NCI-H69 (cell line): ENCODE measurements at places on chromosomes 1 and 21.

DNA sequence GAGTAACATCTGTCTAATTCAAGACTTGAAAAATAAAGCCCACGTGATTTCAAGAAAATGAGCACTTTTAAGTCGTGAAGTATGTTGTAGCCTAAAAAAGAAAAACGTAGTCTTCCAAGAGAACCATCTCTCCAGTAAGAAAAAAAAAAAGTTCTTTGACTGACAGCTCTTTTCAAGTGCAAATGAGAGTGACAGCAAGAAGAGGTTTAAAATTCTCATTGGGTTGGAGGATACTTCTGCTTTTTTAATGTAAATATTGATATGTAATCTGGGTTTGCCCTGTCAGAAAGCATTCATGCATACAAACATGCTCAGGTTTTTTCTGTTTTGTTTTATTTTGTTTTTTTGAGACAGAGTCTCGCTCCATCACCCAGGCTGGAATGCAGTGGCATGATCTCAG, 32.3 kb upstream of the PRDM2 start:
- DNase-seq = no peak

DNA sequence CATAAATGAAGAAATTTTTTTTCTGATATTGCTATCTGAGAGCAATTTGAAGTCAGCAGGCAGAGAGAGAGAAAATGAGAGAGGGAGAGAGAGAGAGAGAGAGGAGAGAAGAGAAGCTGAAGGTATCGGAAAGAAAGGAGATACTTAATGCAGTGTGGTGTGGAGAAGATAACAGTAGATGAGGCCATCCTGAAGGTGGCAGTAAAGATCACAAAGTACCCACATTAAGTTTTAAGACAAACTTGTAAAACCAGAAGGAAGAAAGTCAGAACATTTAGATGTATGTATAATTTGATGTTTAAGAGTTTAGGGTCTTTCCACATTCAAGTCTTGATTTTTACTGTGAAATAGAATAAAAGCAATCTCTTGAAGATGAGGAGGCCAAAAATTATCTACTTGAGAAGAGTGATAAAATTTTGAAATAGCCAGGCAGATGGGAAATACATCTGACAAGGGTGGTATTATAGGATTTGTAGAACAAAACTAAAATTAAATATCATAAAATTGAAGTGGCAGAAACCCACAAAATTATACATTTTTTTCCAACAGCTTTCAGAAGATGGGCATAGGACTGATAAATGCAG, 1753.4 kb downstream of the MRPL39 start:
- DNase-seq = peak; percentile 61

DNA sequence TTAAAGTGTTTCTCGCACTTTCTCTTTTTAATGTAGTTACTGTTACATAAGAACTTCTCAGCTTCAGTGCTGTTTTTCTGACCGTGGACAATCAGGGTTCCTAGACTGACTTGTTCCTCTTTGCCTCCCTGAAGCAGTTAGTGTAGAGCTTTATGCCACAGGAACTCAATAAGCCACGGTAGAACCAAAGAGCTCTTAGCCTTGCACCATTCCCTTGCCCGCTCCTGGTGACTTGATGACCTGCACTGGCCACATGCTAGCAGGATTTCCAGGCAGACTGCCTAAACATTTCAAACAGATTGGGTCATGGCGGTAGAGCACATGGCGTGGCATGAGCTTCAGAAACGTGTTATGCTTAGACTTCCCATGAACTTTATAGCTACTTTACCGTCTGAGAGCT, 18.8 kb upstream of the FASLG start:
- DNase-seq = no peak

- DNase-seq = no peak
Measured at GRCh38 chr1:116927049-116927798, 17.5 kb downstream of the PTGFRN start.

GRCh38 chr1:157097692-157098091, 1.9 kb downstream of the ETV3L start:
- no peak for DNase-seq

- no peak for DNase-seq
Measured at GRCh38 chr1:205650241-205650640, 18.4 kb upstream of the ELK4 start.

GRCh38 chr1:177925006-177925405, 44.9 kb downstream of the SEC16B start:
- no peak for DNase-seq

DNA sequence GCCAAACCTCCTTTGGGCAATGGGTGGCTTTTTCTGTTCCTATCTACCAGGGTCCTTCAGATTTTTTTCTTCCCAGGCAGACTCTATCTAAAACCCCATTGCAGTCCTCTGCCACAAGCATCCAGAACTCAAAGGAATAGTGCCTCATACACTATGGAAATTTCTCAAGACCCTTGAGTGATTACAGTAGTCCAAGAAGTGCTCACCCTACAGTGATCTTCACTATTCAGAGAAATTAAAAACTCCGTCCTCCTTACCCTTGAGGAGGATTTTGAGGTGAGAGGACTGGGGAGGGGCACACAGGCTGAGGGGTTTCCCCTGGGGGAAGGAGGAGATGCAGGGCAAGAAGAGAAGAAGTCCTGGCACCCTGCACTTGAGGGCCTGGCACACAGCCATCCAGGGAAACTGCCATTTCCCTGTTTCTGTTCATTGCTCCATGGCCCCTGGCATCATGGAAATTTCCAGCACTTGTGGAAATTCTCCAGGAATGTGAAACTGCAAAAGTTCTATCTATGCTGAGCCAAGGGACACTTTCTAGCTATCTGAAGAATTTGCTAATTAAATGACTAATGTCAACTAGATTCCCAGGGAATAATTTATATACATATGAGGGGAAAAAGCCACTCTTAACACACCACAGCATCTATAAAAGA, 102.5 kb upstream of the ATP1B1 start:
- no peak for DNase-seq

DNA sequence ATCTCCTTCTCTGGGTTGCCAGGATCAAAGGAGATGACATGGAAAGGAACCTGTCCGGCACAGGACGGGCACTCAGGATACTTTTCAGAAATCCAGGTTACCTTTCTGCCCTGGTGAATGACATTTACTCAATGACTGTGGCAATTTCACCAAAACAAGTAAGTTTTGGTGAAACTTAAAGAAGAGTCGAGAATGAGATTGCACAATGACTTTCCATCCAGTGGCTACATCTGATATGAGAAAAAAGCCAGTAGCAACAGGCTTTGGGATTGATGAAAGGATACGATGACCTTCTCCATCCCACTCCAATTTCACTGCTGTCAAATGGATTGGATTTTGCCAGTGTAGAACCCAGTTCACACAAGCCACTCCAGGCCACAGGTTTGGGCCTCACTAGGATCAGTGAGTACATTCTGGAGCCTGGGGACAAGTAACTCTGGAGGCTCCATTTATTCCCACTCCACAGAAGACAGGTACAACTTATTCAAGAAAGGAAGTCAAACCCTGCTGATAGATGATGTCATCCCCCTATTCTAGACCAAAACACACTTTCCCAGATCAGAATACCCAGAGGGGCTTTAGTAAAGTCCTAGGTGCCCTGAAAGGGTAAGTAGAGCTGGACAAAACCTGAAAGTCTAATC, 63.3 kb downstream of the PLPP3 start:
- DNase-seq = no peak

DNA sequence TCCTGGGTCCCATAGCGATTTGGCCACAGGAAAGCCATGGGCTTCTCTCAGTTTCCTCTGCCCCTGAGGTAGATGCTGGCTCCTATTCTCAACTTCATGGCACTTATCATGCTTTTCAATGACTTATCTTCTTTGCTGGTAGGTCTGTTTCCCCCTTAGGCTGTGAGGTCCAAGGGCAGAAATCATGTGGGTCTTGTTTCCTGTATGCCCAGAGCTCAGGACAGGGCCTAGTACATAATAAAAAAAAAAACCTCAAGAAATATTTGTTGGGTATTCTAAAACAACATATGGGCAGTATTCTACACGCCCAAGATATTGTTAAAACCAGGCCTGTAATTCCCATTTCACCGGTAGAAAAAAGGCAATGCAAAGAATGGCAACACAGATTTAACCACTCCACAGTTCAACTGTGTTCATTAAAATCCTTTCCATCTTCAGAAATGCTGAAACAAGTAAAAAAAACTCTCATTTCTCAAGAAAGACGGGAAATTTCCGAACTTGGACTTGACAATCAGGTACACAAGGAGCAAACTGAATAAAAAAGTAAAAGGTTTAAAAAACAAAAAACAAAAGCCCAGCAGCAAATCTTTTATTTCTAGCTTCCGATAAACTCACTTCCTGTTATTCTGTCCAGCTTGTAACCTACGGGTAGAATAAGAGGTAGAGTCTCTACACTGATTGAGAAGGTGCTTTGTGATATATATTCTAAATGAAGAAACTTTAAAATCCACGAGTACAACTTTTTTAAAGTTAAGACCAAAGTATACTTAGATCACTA, 6.3 kb upstream of the TDRD10 start:
- no peak for DNase-seq
